ENCODE measurements at places on chromosomes 16 and 17. TPM values are rescaled to one million over a fixed set of nuclear protein-coding genes. Genes with fewer than 3 reads are reported as not detected.

The TNFSF13 gene
- total RNA-seq: 0.44 TPM

The OSGIN1 gene
- total RNA-seq: 3.5 TPM

The ABCC1 gene
- total RNA-seq: 40.7 TPM

The HSD17B2 gene
- not detected for total RNA-seq

The PKD1 gene
- total RNA-seq: 254 TPM

The KIF19 gene
- not detected for total RNA-seq

The ARHGDIG gene
- 0.12 TPM for total RNA-seq

The NACA2 gene
- total RNA-seq: not detected

The SULT1A1 gene
- total RNA-seq: 0.87 TPM

The KRT9 gene
- not detected for total RNA-seq

The ETV4 gene
- 2.9 TPM for total RNA-seq

The FNDC8 gene
- not detected for total RNA-seq

The TNFRSF13B gene
- total RNA-seq: not detected

The TBC1D3H gene
- total RNA-seq: not detected

The CDH11 gene
- 151 TPM for total RNA-seq

The C16orf86 gene
- 3.4 TPM for total RNA-seq

The TOX3 gene
- not detected for total RNA-seq

The IRX6 gene
- total RNA-seq: not detected

The INCA1 gene
- total RNA-seq: 0.11 TPM

The KRTAP9-2 gene
- total RNA-seq: not detected

The CNTD1 gene
- total RNA-seq: 0.37 TPM

The PLA2G10 gene
- total RNA-seq: not detected

The NETO2 gene
- total RNA-seq: 9.6 TPM

The TSNAXIP1 gene
- total RNA-seq: 0.89 TPM

The IL34 gene
- total RNA-seq: 2.0 TPM

The KRTAP1-5 gene
- total RNA-seq: 54.1 TPM

The CACNG3 gene
- not detected for total RNA-seq

The TPSG1 gene
- total RNA-seq: not detected

The KRT39 gene
- 0.11 TPM for total RNA-seq

The ZNF48 gene
- total RNA-seq: 8.2 TPM

The RAB34 gene
- 176 TPM for total RNA-seq

The GCGR gene
- total RNA-seq: not detected

The KPNA2 gene
- total RNA-seq: 64.7 TPM

The HS3ST6 gene
- total RNA-seq: not detected

The LITAF gene
- total RNA-seq: 35.0 TPM

The SYNRG gene
- 14.9 TPM for total RNA-seq

The DHX58 gene
- total RNA-seq: 10.3 TPM

The ANKFN1 gene
- total RNA-seq: not detected

The PRDM7 gene
- total RNA-seq: not detected

The HOXB7 gene
- total RNA-seq: 1.4 TPM

The TNS4 gene
- total RNA-seq: not detected

The G6PC1 gene
- total RNA-seq: not detected

The CAMTA2 gene
- 4.6 TPM for total RNA-seq

The LUC7L gene
- total RNA-seq: 40.5 TPM

The CPHXL2 gene
- total RNA-seq: not detected

The NPW gene
- total RNA-seq: 0.33 TPM

Data from uterine smooth muscle cell (primary cell).